GM03348 (cell line): ENCODE measurements at places on chromosomes 13 and 19.

- no peak for DNase-seq
Observed at GRCh38 chr13:40063703-40064102, 408.2 kb downstream of the COG6 start.

GRCh38 chr19:13134626-13135025 is 15.5 kb downstream of the STX10 start:
- no peak for DNase-seq

DNA sequence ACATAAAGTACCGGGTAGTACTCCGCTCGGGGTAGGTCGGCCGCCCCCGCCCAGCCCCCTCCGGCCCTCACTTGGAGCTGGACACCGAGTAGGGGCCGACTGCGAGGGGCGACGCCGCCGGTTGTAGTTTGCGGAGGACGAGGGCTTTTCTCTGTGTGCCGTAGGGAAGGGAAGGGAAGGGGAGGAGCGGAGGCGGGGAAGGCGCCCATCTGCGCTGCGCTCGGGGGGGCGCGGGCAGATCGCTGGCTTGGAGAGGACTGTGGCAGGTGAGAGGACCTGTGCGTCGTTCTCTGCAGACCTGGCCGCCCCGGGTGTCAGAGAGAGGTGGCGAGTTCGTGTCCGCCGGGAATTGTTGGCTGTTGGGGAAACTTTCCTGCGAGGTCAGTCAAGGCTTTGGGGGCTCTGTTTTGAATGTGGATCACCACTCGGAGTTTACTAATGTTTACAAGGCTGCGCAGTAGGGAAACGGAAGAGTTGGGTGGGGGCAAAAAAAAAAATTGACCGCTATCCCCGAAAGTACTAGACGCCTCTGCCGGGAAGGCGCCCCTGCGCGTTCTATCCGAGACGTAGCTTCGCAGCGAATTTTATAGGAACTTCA is 1.4 kb downstream of the ING1 start:
- DNase-seq = no peak

GRCh38 chr19:44748426-44749254 is at the start of gene BCL3:
Gene BCL3 (plus strand): TSS chr19:44748708. CDS start chr19:44748791, 83 bp downstream.
- DNase-seq = peak; percentile 87

DNA sequence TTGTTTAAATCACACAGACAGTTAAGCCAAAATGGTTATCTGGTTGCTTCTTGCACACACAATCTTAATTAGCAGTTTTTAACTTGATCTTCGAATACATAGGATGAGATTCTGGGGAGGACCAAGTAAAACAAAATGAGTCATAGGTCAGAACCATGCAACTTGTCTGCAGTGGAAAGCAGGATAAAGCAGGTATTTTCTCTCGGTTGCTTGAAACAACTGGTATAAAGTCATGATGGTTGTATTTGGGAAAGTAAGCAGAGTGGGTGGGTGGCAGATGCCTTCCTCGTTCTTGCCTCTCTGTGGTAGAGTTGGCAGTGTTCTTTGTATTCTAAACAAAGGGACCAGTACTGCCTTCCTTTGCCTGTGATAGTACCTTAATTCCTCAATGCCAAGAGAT is 167.0 kb downstream of the COG6 start:
- no peak for DNase-seq

GRCh38 chr13:77465603-77466195 is 69.8 kb upstream of the SCEL start:
- DNase-seq = no peak

DNA sequence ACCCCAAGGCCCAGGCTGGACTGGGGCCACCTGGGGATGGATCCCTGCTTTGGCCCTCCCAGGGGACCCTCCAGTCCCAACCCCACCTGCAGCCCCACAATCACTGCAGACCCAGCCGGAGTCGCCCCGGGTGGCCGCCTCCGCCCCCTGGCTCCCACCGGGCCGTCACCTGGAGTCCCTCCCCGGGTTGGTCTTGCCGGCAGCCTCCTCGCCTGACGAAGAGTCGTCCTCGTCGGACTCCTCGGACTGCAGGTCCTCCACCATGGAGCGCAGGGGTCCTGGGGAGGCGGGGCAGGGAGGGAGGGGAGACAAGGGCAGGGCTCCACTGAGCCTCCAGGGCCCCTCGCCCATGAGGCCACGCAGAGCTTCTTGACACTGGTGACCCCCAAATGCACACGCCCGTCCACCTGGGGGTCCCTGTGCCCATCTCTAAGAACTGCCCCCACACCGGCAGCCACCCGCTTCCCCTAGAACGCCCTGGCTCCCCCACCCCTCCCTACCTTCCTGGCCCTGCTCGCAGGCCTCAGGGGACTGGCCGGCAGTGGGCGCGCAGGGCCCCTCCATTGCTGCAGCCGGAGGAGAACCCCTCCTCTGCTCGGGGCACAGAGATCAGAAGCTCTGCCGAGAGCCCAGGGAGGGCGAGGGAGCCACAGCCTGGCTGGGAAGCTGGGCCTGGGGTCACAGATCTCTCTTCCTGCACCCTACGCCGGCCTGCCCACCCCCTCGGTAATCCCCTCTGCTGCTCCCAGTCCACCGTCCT is 63.4 kb downstream of the MLLT1 start:
- DNase-seq = no peak

- DNase-seq = peak; percentile 68
Observed at GRCh38 chr19:34236035-34236987, 18.0 kb upstream of the GARRE1 start.

DNA sequence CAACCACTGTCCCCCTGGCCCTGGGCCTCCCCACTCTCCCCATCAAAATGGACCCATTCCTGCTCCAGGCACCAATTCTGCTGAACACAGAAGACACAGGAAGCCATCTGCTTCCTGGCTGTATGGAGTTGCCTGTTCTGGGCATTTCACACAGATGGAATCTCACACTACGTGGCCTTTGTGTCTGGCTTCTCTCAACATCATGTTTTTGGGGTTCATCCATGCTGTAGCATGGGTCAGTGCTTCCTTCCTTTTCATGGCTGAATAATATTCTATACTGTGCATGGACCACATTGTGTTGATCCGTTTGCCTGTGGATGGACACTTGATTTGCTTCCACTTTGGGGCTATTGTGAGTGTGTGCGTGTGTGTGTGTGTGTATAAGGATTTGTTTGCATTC is 15.0 kb upstream of the KLF2 start:
- DNase-seq = no peak

DNA sequence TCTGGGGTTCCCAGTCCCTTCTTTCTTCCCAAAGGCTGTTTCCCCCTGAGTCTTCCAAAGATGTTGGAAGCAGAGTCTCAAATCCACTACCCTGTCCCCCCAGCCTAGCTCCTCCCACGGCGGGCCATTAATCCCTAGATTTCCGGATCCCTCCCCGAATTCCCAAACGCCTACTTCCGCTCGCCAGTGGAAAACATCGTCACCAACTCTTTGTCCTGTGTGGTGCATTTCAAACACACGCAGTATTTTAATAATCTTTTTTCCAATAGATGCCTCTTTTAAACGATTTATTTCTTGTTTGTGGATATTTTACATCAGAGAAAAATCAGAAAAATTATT is 610 bp downstream of the ZNF791 start:
- DNase-seq = peak; percentile 90

- no peak for DNase-seq
Observed at GRCh38 chr19:3792114-3792513, 5.9 kb upstream of the MATK start.

DNA sequence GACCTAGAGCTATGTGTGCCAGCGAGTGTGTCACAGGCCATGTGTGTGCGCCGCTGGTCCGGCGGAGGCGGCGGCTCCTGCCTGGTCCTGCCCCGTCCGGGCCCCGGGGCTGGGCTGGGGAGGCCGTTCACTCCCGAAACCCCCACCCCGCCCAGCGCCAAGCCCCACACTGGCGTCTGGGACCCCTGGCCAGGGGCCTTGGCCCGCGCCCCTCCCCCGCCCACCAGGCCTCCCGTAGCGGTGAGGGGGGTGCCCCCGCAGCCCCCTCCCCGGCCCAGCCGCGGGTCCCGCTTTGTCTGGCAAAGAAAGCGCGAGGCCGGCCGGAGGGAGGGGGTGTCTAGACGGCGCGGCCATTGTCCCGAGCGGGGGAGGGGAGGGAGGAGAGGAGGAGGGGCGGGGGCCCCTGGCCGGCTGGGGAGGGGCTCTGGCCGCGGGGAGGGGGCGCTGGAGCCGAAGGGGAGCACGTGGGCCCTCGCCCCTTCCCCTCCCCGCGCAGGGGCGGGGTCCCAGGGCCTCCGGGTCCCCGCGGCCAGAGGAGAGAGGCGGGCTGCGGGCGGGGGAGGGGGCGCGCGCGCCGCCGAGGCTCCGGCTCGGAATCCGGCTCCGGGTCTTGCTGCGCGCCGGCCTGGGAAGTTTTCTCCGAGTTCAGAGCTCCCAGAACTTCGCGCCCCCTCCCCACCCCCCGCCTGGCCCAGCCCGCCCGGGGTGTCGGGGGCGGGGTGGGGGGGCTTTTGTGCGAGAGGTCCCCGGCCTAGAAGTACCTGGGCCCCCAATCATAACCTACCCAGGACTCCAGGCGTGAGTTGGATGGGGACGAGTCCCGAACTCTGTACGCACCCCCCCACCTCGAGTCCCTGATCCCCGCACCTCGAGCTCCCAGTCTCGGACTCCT is 888 bp downstream of the NOTCH3 start:
- peak; percentile 78 for DNase-seq

DNA sequence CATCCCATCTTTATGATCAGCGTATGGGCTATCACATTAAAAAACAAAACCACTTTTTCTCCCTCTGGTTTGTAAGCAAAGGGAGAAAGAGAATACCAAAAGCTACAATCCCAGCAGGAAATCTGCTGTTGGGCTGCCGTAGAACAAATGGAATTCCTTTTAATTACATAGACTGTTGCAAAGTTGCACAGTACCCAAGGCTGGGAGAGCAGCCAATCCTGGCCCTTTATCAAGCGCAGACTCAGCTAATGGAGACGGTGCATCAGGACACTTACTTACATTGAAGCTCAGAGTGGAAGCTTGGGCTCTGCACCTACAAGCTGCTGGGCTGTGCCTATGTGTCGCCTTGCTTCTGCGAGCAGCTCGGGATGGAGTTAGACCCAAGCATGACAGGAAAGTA is 15.2 kb downstream of the CCNA1 start:
- no peak for DNase-seq

GRCh38 chr19:55418185-55418584 is 10.6 kb upstream of the UBE2S start:
- peak; percentile 88 for DNase-seq

DNA sequence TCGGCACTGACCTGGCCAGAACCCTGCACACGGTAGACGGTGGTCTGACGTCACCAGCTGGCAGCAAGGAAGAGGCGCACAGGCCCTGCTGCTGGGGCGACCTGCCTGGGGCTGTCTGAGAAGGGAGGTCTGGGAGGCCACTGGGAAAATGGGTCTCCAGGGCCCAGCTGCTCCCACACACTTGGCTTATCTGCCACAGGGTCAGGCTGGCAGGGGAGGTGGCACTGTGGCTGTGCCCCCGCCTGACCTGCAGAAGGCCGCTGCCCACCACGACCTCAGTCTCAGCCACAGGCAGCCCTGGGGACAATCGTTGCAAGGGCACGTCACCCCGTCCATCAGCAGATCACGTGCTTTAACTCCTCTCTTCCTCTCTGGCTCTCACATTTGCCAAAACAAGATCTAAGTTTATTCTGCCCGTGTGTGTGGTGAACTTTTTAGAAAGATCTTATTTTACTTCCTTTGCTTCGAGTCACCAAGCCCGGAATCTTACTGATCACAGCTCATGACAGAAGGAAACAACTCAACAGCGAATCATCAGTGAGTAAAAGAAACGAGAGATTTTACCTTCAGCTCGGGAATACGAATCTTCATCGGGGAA is 45.2 kb upstream of the RANBP3 start:
- peak; percentile 50 for DNase-seq

DNA sequence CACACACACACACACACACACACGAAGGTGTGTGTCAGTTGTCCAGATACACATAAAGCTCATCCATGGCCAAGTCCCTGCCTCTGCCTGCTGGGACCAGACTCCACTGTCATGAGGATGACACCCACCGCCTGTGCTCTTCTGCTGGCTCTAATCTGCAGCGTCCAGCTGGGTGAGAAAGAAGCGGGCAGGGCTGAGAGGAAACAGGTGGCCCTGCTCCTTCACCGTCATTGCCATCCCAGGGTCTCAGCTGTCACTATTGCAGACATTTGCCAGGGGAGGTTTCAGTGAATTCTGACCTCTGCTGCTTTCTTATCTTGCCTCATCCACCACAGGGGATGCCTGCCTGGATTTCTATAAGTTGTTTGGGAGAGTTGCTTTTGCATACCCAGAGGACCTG is 31.4 kb downstream of the SCGB2B2 start:
- no peak for DNase-seq

GRCh38 chr19:41531438-41532311 is 44.3 kb upstream of the CEACAM21 start:
- DNase-seq = peak; percentile 87

- DNase-seq = peak; percentile 12
Observed at GRCh38 chr13:73465617-73465971, 406.8 kb downstream of the KLF5 start.

DNA sequence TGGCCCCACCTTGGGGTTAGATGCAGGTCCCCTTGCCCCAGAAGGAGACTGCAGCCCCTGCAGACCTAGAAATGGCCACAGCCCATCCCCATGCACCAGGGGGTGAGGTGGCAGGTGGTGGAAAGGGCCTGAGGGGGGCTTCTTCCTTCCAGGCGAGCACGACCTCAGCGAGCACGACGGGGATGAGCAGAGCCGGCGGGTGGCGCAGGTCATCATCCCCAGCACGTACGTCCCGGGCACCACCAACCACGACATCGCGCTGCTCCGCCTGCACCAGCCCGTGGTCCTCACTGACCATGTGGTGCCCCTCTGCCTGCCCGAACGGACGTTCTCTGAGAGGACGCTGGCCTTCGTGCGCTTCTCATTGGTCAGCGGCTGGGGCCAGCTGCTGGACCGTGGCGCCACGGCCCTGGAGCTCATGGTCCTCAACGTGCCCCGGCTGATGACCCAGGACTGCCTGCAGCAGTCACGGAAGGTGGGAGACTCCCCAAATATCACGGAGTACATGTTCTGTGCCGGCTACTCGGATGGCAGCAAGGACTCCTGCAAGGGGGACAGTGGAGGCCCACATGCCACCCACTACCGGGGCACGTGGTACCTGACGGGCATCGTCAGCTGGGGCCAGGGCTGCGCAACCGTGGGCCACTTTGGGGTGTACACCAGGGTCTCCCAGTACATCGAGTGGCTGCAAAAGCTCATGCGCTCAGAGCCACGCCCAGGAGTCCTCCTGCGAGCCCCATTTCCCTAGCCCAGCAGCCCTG is 4.2 kb upstream of the F10 start:
- DNase-seq = no peak

- no peak for DNase-seq
Observed at GRCh38 chr13:66128201-66128600, 1101.9 kb downstream of the PCDH9 start.
